ENCODE measurements at places on chromosomes 1 and 21. TPM values are rescaled to one million over a fixed set of nuclear protein-coding genes. Genes with fewer than 3 reads are reported as not detected.

DNA sequence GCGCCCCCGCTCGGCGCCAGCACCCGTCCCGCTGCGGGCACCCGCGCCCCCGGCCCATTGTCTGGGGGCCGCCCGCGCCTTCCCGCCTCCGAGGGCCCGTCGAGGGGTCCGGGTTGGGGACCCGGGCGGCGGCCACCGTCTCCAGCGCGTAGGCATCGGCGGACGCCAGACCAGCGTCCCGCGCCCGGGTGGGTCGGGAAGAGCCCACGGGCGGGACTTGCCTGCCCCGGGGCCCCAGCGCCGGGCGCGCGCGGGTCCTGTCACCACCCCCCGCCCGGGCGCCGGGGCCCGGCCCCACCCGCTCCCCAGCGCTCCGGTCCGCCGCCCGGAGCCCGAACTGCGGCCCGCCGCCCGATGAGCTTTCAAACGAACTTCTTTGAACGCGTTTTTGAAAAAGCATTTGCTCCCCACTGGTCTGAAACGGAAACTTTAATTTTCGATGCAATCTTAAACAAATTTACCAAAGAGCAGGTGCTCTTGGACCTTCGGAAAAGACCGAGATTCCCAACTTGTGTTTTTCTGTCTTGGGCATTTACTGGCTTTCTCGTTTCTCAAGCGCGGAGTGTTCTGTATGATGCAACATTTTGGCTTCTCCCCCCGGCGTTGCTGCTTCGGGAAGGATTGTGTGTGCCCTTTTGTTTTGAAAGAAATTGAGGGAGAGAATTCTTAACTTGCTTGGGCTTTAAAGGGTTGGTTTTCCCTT lies 615 bp downstream of the CLIC4 start:
- H3K4me1 ChIP-seq: peaks cover 3% of the 10 kb centered on the region
- peak overlapping the region; percentile 99 for H3K4me3 ChIP-seq
- no peak for DNase-seq

The KRTAP11-1 gene
- total RNA-seq: not detected

DNA sequence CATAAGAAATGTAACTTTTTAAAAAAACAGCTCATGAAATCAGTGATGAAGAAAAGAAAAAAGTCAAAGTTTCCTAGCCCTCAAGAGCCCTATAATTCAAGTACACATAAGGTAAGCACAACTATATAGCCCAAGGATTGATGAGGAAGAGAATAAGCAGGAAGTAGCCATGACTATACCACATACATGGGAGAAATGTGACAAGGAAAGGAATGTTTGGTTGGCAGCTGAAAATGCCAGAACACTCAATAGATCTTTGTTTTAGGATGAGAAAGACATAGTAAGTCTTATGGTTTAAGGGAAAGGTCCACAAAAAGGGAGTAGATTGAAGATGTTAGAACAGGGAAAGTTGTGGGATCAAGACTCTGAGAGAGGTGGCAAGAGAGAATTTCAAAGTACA lies 5.7 kb downstream of the DOCK7 start:
- no peak overlapping the region for H3K27ac ChIP-seq
- H3K27me3 ChIP-seq: no peaks in the 10 kb centered on the region
- no peak overlapping the region for H3K4me3 ChIP-seq
- H3K4me1 ChIP-seq: peaks cover 23% of the 10 kb centered on the region
- no peak for DNase-seq

The SLC2A5 gene
- 13.9 TPM for total RNA-seq

The GUCA2B gene
- total RNA-seq: not detected

GRCh38 chr1:202288177-202288576 lies 53.6 kb downstream of the UBE2T start:
- H3K4me3 ChIP-seq: no peak overlapping the region
- peaks cover 25% of the 10 kb centered on the region for H3K4me1 ChIP-seq
- no peak for DNase-seq
- peak overlapping the region; percentile 78 for H3K27ac ChIP-seq
- no peaks in the 10 kb centered on the region for H3K36me3 ChIP-seq
- no peaks in the 10 kb centered on the region for H3K27me3 ChIP-seq

DNA sequence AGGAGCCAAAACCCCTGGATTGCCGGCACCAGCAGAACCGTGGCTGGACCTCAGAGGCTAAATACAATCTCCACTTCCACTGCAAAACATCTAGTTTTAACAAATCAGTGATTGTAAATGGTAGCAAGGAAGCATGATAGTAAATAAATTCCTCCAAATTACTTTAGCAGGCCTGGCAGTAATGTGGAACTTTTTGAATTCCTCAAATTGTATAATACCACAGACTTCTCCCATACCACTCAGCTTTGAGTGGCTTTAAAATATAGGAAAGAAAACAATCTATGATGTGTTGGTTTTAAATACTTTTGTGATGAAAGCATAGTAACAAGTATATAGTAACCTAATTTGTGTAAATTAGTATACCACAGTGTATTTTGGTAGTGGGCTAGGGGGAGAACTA lies 34.1 kb downstream of the NIBAN1 start:
- no peaks in the 10 kb centered on the region for H3K36me3 ChIP-seq
- H3K4me1 ChIP-seq: peaks cover 40% of the 10 kb centered on the region
- H3K27me3 ChIP-seq: no peaks in the 10 kb centered on the region
- no peak for DNase-seq
- H3K4me3 ChIP-seq: no peak overlapping the region
- peak overlapping the region; percentile 60 for H3K27ac ChIP-seq

The TFF2 gene
- not detected for total RNA-seq

DNA sequence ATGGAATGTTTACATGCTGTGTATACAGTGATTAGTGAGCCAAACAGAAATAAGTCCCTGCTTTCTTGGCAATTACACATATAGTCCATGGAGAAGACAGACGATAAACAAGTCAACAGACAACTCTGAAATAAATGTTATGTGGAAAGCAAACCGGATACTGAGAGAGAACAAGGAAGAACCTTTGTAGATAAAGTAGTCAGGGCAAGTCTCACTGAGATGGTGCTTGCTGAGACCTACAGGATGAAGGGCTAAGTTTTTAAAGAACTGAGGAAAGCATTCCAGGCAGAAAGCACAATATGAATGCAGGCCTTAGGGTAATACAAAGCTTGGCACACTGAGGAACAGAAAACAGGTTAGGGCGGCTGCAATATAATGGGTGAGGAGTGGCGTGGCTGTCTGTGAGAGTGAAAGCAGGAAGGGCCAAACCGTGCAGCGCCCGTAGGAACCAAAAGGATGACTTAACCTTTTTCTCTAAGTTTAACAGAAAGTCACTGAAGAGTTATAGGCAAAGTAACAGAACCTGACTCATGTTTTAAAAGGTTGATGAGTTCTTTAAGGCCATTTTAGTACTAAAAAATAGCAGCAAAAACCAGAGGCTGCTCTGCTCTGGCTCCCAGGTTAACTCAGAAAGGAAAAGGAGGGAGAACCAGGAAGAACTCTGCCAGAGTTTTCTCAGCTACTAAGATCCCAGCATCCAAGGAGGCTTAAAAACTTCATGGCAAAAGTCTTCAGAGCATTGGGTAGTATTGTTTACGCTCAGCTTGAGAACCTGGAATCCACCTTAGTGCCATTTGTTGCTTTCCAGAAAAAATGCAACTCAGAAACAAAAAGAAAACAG lies 8.7 kb upstream of the TTF2 start:
- H3K4me3 ChIP-seq: peak overlapping the region; percentile 35
- no peaks in the 10 kb centered on the region for H3K4me1 ChIP-seq
- no peak for DNase-seq
- H3K36me3 ChIP-seq: no peaks in the 10 kb centered on the region

DNA sequence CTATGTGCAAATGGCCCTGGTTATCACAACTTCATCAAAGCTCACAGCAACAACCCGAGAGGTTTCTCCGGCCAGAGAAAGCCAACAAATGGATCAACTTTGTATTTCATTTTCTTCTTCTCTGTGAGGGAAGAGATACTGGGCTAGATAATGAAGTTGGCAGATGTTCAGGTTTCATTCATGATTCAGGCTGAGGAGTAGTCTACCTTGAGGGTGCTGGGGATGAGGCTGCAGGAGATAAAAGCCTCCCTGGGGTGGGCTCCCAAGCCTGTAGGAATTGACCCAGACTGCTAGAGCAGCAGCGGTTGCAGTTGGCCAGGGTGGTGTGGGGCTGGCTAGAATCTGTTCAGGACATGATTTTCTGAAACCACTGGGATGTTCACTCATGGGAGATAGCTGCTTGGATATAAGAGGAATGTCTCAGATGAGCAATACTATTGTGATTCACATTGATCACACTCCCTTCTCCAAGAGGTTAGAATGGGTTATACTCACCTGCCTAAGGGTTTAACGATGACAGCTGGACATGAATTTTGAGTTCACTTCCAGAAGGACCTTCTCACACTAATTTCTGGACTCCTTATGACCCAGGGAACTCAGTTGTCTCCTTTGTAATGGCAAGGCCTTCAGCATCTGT lies 64.0 kb downstream of the SYT6 start:
- DNase-seq: no peak
- no peaks in the 10 kb centered on the region for H3K27me3 ChIP-seq
- H3K36me3 ChIP-seq: no peaks in the 10 kb centered on the region
- H3K4me1 ChIP-seq: no peaks in the 10 kb centered on the region
- H3K27ac ChIP-seq: no peak overlapping the region
- no peak overlapping the region for H3K4me3 ChIP-seq

The IFI44 gene
- 5.9 TPM for total RNA-seq

The FAM72D gene
- total RNA-seq: not detected

The CD2 gene
- total RNA-seq: not detected

The TDRD5 gene
- total RNA-seq: not detected

DNA sequence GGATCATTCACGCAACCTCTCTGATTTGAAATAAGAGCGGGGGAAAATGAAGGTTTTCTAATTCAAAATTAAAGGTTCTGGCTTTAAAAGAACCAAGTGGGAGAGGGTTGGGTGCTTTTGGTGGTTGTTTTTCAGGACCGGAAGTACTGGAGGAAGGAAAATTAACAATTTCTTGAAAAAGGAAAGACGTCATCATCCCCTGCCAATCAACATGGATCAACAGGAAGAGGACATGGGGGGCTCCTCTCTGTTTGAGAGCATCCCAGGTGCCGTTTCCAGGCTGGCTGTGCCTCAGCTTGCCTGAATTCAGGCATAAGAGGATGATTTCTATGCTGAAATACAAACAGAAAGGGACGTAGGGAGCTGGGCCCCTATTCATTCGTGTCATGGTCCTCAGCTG lies 21.6 kb upstream of the NID1 start:
- no peak overlapping the region for H3K27ac ChIP-seq
- no peaks in the 10 kb centered on the region for H3K4me1 ChIP-seq
- H3K4me3 ChIP-seq: no peak overlapping the region
- no peaks in the 10 kb centered on the region for H3K27me3 ChIP-seq
- no peak for DNase-seq
- H3K36me3 ChIP-seq: no peaks in the 10 kb centered on the region

GRCh38 chr1:57485643-57486042 lies 61.8 kb upstream of the DAB1 start:
- H3K27me3 ChIP-seq: no peaks in the 10 kb centered on the region
- no peaks in the 10 kb centered on the region for H3K36me3 ChIP-seq
- no peaks in the 10 kb centered on the region for H3K4me1 ChIP-seq
- H3K27ac ChIP-seq: no peak overlapping the region

GRCh38 chr21:44564886-44565598 lies 6.4 kb upstream of the KRTAP10-3 start:
- H3K27ac ChIP-seq: no peak overlapping the region
- no peaks in the 10 kb centered on the region for H3K4me1 ChIP-seq
- H3K36me3 ChIP-seq: no peaks in the 10 kb centered on the region
- DNase-seq: no peak

DNA sequence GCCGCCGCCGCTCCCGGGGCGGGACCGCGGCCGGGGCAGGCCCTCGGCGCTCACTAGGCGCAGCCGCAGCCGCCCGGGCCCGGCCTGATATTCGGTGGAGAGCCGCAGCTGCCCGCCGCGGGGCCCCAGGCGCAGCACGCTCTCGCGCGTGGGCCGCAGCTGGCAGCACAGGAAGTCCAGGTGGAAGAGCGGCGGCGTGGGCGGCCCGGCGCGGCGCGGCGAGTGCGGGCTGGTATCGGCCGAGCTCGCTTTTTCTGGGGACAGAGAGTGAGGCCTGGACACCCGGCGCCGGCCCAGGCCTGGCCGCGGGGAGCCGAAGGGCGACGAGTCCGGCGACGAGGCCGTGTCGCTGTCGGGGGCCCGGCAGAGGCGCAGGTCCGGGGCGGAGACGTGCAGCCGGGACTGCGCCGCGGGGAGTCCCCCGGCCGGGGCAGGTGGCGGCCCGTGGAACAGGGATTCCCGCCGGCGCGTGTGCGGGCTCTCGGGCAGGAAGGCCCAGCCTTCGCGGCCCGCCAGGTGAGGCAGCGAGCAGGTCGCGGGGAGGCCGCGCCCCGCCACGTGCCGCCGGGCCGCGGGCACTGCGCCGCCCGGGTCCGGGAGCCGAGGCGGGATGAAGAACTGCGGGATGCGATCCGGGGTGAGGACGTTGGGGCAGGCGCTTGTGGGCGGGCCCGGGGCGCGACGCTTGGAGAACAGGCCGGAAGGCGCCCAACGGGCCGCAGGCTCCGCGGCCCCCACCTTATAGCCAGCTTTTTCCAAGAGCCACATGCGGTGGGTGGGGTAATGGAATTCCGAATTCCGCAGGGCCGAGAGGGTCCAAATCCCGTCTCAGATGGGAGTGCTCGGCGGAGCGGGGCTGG lies 1.2 kb downstream of the C2CD4D start:
- DNase-seq: no peak
- no peak overlapping the region for H3K27ac ChIP-seq
- H3K36me3 ChIP-seq: no peaks in the 10 kb centered on the region
- H3K27me3 ChIP-seq: peaks cover 15% of the 10 kb centered on the region
- H3K4me3 ChIP-seq: peak overlapping the region; percentile 69

The SELL gene
- total RNA-seq: 1.9 TPM
